Activated CD4-positive, CD25-positive, alpha-beta regulatory T cell (primary cell): ENCODE measurements at places on chromosomes 6 and 20.

GRCh38 chr6:53828966-53829697 is 34.3 kb downstream of the LRRC1 start:
- DNase-seq: no peak

DNA sequence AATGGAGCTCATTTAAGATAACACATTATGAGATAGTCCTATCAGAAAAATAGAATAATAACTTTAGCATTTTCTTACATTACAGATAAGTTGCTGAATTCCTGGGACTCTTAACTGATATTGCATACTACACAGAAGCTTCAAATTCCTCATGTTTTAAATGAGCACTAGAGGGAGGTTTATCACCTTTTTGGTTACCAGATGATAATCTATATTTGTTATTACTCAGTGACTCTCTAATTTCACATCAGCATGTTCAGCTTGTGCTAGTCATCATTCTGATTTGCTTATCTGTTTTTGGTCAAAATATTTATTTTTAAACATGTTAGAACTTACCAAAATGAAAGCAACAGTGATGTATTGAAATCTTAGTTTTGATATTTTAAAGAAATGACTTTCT is 20.5 kb upstream of the GJA10 start:
- DNase-seq: no peak

- DNase-seq: no peak
Measured at GRCh38 chr6:22470454-22471131, 98.8 kb upstream of the HDGFL1 start.

DNA sequence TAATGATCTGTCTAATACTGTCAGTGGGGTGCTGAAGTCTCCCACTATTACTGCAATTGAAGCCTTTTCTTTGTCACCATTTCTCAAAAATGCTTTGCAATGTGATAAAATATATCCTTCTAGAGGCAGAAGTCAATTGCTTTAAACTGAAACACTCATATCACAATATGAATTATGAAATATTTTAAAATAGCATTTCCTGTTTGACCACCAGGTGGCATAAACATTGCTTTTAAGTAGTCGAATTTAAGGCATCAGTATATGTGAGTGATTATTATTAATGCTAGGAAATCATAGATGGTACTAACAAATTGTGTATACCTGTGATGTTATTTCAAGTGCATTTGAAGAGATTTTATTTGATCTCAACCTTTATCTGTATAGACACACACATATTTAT is 87.5 kb downstream of the MEI4 start:
- no peak for DNase-seq

GRCh38 chr6:156791320-156791850 is 14.2 kb downstream of the ARID1B start:
- DNase-seq: no peak

DNA sequence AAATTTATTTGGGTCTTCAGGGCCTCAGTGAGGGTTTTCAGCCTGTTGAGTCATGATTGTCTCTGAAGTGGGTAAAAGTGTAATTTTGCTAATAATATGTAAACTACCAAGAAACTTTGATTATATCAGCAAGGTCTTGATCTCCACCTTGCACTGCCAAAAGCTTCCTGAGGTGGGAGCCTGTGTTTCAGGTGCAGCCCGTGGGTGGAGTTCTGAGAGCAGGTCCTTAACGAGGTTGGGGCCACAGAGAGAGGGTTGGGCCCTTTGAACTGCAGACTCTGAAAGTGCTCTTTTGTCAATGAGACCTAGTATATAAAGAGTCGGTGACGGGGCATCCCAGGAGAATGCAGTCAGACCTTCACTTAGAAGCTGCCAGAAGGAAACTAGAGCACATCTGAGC is 129.7 kb upstream of the MAP3K4 start:
- DNase-seq: no peak

DNA sequence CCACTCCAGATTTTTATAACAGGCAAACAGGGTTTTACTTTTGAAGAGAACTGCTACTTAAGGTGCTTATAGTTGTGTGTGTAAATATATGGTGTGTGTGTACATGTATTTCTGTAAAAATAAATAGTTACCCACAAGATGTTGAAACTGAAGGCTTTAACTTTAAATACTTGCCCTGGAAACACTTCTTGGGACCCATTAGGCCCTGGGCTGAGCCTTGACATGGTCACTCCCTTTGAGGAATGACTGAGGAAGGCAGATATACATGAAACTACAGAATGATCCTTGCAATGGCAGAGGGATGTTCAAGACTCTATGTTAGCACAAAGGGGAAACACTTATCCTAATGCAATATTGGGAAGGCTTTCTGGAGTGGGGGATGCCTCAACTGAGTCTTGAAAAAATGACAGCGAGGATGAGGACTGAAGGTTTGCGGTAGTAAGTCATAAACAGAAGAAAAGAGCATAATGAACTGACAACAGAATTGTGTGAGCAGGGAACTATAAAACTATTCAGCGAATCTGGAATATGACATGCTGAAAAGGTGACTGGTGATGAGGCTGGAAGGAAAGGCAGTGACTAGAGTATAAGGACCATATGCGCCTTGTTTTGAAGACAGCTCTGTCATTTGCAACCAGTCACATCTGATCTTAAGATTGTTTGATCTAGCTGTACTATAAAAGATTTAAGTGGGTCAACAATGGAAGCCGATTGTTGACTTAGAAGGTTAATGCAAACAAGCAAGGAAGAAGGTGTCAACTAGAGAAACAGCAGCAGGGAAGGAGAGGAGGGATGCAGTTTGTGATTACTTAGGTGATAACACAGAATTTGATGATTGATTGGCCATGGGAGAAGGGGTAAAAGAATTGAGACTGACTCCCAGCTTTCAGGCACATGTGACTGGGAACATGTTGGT is 64.4 kb upstream of the COL21A1 start:
- no peak for DNase-seq

- no peak for DNase-seq
Measured at GRCh38 chr20:4820806-4821518, 99.3 kb downstream of the PRND start.

DNA sequence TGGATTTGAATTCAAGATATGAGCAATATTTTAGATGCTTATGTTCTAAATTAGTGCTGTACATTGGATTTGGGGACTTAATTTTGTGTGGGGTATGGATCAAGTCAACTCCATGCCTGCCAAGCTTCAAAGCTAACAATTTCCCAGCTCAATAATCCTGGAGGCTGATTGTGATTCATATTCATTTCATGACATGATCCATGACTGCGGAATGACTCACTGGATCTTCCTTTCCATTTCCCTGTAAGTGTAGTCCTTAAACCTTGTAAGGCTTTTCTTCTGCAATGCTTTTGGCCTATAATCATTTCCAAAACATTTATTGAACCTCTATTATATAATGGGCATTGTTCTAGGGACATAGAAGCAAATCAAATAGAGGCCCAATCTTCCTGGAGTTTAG is 44.7 kb upstream of the CCN2 start:
- no peak for DNase-seq

DNA sequence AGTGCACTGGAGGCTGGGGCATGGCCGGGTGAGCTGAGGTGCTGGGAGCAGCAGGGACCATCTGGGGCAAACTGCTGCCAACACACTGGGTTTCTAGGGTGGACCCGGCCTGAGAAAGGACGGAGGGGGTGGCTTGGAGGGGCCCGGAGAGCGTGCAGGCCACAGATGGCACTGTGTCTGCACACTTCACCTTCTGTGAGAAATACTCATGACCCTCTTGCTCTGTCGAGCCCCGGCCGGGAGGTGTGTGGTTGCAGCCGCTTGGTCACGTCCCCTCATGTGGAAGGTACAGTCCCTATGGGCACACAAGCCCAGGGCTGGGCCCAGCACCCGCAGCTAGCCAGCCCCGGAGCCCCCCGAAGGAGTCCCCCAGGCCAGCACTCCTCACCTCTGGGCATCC is 59.7 kb downstream of the RBM38 start:
- DNase-seq: no peak

DNA sequence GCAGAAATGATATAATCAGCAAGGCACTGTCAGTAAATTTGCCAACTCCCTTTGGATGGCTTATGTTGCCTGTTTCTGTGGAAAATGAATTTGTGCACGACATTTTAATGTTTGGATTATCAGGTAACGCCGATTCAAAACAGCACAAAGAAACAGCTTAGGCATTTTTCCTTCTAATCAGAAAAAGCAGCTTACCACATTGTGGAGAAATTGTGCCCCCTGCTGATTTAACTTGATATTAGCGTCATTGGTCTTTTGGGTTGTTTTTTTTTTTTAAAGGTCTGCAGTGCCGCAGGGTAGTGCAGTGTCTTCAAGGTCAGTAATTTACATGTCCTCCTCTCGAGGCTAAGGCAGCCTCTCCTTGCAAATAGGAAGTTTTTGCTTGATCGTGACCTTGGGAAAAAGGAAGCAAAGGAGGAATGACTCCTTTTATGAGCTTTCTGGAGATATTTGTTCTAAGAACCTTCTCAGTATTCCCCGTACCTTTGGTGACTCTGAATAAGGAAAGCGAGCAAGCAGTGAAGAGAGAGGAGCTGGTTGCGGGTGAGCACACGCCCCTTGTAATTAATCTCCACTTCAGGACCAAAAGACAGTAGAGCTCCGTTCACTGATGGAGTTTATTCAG is 79.1 kb downstream of the ELOVL4 start:
- no peak for DNase-seq

- no peak for DNase-seq
Measured at GRCh38 chr6:33427585-33428223, 7.8 kb downstream of the SYNGAP1 start.

DNA sequence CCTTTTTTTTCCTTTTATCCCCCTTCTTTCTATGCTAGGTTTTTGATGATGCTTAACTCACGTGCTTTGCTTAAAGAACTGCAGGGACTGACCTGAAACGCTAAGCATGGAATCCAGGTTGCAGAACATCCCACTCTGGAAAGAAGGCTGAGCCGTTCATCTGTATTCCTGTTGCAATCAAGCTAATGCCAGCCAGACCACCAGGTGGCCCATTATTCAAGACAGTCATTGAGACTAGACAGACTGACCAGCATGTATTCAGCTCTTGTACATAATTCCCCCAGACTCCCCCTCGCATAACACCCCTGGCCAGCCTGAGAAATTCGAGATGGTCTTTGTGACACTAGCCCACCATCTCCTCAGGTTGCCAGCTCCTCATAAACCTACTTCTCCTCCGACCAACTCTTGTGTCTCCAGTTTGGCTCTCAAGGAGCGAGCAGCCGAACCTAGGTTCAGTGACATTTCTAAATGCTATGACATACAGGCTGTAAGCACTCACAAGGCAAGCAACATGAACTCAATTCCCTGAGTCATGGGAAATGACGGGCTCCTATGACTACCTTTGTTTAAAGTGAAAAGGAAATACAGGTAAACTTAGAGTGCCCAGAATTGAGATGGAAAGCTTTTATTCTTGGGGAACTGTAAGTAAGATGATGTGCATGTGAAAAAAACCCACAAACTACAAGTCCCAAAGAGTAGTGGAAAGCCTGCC is 309.3 kb upstream of the CDYL start:
- DNase-seq: no peak

DNA sequence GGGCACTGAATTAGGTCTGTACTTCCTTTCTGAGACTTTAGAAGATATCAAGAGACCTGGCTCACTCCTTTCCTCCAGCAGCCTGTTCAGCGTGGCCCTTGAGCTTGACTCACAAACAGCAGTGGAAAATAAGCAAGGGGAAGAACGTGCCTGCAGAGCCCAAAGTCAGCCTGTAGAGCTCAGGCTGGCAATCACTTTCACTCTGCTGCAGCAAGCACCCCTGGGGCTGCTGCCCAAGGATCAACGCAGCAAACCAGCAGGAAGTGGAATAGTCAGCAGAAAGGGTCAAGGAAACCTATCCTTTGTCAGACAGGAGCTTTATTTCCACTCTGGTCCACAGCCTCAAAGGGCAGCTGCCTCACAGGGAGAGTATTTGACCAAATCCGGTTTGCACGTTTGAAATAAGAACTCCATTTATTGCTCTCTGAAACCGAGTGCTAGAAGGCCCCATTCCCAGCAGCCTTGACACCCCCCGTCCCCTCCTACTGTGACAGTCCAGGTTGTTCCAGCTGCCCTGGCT is 77.4 kb downstream of the PRDM1 start:
- no peak for DNase-seq

- no peak for DNase-seq
Measured at GRCh38 chr20:5845681-5846615, 95.7 kb downstream of the SHLD1 start.

DNA sequence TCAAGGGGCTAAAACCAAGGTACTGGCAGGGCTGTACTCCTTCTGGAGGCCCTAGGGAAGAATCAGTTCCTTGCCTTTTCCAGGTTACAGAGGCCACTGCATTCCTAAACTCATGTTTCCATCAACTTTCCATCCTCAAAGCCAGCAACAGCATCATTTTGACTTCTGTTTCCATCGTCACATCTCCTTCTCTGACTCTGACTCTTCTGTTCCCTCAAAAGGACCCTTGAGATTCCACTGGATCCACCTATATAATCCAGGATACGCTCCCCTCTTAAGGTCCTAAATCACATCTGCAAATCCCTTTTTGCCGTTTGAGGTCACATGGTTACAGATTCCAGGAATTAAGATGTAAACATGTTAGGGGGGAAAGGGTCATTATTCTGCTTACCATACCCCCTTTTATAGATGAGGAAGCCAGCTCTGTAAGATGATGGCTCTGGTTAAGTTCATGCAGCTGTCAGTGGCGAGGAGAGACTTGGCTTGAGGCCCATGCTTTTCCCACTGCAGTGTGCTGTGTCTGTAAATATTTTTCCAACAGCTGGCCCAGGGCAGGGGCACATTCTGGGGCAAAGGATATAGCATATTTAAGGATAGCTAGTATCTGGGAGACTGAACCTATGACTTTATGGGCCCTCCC is 114.6 kb downstream of the TNFRSF21 start:
- no peak for DNase-seq

- DNase-seq: no peak
Measured at GRCh38 chr6:18141805-18142590, 12.9 kb downstream of the TPMT start.

DNA sequence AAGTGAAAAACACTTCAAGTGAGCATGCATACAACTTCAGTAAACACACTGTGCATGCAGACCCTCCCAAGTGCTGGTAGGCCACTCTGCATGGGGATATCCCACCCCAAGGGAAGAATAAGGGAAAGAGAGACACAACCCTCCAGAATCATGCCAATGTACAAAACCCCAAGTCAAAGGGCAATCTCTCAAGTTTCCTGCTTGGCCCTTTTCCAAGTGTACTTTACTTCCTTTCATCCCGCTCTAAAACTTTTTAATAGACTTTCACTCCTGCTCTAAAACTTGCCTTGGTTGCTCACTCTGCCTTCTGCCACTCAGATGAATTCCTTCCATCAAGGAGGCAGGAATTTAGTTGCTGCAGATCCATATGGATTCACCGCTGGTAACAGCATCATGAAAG is 205.7 kb upstream of the PROKR2 start:
- DNase-seq: no peak
